ENCODE measurements at places on chromosomes 3 and 15.

- DNase-seq, result no peak
Measured at GRCh38 chr3:184384342-184384741, 4.5 kb downstream of the CHRD start.

DNA sequence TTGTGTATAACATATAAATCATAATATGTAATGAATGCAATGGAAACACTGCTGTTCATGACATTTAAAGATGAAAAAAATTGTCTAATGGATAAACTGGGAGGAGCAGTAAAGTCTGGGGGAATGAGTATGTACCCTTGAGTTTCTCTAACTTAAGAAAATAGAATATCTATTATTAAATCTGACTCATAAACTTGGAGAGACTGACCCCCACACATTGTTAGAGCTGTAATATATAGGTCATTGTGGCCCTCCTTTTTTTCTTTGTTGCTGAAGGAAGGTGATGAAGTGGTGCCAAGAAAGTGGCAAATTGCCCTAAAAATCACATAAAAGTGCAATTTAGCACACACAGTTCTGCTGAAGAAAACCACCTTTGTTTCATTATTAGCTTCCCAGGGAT, 389.8 kb upstream of the RARB start:
- no peak for DNase-seq

DNA sequence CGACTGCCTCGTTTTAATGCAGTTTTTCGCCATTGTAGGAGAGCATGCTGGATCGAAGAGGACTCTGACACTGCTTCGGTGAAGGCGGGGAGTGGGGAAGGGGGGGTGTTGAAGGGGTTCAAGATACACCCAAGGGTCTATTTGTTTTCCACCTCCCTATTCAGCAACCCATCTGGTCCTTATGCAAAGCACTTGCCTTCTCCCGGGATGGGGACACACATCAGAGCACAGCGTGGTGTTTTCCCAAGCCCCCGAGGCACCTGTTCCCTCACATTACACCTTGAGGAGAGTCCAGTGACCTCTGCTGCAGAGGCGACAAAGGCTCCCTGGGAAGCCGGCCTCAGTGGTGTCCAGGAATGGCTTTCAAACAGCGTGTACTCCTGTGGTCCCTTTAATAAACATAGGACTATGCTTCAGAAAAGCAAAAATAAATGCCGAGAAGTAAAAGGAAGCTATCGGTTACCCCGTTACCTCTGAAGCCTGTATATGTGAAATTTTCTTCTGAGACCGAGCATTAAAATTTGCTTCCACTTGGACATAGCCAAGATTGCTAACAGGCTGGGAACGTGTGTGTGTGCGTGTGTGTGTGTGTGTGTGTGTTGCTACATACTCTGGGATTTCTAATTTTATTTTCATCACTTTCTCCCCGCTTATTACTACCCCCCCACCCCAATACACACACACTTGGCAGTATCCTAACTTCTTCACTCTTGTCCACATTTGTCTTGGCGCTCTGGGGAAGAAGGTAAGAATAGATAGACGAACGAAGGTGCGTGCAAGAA, 53.2 kb downstream of the CCDC54 start:
- no peak for DNase-seq

DNA sequence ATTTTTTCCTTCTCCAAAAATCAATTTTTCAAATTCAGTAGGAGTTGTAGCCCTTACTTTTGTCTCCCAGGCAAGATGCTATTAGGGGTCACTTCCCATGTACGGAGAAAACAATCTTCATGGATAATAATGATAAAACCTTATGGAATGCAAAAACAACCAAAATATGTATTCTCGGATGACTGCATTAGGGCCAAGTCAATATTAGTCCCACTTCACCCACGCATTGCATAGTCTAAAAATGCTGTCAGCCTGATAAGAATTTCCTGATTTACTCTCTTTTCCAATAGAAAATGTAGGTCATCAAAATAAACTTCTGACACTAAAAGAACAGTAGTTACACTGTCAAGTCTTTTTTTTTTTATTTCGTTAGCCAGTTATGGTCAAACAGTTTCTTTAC, 2.7 kb downstream of the VGLL3 start:
- DNase-seq, result no peak

GRCh38 chr15:71153823-71154524, 38.7 kb downstream of the THSD4 start:
- DNase-seq, result no peak

- no peak for DNase-seq
Measured at GRCh38 chr3:176147251-176147650, 1050.0 kb downstream of the TBL1XR1 start.

DNA sequence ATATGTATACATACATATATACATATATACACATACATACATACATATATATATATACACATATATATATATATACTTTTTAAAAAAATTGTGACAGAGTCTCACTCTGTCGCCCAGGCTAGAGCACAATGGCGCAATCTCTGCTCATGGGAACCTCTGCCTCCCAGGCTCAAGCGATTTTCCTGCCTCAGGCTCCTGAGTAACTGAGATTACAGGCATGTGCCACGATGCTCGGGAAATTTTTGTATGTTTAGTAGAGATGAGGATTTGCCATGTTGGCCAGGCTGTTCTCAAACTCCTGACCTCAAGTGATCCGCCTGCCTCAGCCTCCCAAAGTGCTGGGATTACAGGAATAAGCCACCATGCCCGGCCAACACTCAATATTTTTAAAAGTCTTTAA, 302.5 kb downstream of the UNC13C start:
- DNase-seq, result no peak

DNA sequence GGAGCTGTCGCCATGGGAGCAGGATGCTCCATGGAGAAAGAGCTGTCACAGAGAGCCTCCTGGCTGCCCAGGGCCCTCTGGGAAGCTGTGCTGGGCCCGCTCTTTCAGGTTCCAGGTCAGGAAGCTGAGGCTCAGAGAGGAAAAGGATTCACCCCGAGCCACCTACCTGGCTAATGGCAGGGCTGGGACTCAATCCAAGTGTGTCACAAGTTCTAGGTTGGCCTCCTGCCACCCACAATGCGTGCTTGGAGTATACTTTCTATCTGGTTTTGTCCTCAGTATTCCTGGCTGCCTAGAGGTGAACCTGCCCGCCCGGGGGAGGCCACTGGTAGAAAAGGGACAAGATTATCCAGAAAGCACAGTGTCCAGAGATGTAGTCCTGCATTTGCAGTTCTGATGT, 23.6 kb downstream of the FAH start:
- no peak for DNase-seq

GRCh38 chr15:98080791-98081190, 120.3 kb downstream of the ARRDC4 start:
- no peak for DNase-seq

- no peak for DNase-seq
Measured at GRCh38 chr3:24012589-24013269, 67.6 kb downstream of the NR1D2 start.

DNA sequence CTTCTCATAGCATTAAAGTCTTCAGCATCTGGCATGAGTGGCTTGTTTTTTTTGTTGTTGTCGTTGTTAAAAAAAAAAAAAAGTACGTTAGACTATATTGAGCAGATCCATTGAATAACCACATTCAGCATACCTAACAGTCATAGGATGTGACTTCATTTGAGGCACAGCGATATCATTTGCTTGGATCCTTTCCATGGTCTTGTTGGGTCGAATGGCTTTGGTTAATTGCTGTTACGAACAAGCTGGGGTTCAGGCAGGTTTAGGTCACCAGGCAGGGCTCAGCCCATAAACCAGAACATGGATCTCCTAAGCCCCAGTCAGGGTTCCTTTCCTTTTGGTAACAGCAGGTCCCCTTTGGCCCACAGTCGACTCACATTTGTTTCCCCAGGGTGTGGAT, 76.2 kb downstream of the POLR2M start:
- DNase-seq, result no peak

DNA sequence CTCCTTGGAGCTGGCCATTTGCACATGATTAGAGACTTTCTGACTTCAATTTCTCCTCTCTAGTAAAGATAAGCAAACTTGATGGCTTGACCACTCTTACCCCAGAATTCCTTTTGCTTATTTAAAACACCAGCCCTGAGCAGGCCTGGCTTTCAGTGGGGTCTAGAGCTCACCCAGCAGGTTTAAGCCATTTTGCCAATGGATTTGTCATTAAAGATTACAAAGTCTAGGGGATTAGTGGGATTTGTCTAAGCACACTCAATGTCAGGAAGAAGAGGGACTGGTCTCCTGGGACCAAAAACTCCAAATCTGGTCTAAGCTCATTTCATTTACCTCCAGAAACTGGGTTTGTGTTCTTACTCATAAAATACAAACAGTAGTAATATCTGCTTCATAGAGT, 57.3 kb upstream of the SNTN start:
- DNase-seq, result no peak

DNA sequence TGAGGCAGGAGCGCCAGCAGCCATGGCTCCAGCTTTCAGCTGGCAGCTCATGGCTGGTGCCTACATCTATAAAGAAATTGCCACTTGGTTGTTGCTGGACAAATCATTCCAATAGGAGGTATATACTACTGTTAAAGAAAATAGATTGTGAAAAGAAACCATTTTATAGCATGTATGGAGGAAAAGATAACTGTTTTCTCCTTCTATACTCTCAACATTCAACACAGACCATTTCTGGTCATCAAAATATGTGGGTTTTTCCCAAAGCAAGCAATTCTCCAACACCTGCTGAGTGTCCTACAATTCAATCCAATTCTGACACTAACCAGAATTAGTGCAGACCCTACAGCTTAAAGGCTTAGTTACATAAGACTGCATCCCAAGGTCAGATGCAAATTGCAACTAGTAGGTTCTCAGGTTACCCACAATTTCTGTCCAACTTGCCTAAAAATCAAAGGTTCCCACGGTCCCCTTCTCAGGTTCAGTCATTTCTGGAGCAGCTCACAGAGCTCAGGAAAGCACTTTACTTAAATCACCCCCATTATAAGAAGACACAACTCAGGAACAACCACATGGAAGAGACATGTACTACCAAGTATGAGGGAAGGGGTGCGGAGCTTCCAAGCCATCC, 42.4 kb upstream of the STRIT1 start:
- no peak for DNase-seq

- no peak for DNase-seq
Measured at GRCh38 chr3:128970740-128971047, 23.2 kb downstream of the CFAP92 start.

DNA sequence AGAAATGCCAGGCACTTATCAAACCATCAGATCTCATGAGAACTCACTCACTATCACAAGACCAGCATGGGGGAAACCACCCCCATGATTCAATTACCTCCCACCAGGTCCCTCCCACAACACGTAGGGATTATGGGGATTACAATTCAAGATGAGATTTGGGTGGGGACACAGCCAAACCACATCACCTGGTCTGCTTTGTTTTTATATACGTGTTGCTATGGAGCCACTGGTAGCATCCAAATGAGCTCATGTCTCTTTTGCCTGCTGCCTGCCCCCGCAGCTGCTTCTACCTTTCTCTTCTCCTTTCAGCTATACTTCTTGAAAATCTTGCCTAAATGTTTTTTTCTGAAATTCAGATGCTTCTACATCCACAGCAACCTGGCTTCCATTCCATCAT, 26.8 kb upstream of the PCOLCE2 start:
- DNase-seq, result no peak

DNA sequence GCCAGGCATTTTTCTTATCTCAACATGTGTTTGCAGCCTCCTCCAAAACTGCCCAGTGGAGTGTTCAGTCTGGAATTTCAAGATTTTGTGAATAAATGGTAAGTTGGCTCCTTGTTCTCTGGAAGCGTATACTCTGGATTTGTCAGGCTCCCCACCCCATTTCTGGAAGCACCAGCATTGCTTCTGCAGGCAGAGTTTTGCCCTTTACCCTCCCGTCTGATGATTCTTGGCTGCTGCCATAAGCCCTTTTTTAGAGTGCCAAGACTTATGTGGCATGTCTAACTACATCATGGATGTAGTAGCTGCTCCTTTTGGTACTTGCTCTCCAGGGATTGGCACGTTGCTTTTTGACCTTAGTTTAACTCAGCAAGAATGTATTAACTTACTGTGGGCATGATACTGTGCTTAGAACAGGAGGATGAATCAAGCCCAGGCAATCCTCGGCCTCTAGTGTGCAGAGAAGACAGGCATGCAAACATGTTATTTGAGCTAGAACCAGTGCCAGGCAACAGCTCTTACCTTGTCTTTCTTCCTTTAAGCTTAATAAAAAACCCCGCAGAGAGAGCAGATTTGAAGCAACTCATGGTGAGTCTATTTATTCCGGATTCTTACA, 8.3 kb downstream of the SNAPC5 start:
- DNase-seq, result no peak

GRCh38 chr3:73774645-73775044, 149.9 kb upstream of the PDZRN3 start:
- no peak for DNase-seq

- no peak for DNase-seq
Measured at GRCh38 chr3:13850161-13850945, 29.5 kb downstream of the WNT7A start.

- DNase-seq, result no peak
Measured at GRCh38 chr3:128473180-128473519, 6.5 kb upstream of the DNAJB8 start.

DNA sequence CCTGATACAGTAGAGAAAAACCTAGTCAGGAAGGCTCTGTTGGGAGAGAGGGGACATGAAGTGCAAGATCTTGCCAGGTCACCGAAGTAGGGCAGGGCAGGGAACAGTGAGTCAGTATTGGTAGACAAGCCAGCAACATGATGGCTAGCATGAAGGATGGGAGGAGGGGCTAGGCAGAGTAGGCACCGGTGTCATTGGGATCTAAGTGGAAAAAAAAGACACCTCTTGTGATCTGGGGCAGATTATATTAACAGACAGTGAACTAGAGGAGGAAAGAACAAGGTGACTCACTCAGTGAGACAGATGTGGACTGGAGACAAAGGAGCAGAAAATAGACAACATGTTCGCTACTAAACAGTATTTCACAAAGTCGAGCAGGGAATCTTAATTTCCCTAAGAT, 149.2 kb upstream of the SLC24A5 start:
- no peak for DNase-seq

DNA sequence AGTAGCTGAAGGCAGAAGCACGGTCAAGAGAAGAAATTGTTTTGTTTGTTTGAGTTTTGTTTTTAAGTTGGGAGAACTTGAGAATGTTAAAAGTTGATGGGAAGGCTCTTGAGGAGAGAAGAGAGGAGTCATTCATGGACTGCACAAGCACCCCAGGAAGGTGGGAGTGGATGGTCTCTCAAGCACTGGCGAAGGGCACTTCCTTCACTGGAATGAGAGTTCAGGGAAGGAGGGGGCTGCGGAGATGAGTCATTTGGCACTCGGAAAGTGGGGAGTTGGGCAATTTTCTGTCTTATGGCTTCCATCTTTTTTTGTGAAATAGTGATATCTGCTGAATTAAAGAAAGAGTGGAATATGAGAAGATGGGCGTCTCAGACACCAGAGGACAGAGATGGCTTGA, 66.0 kb downstream of the ATP13A4 start:
- no peak for DNase-seq
